Activated naive CD4-positive, alpha-beta T cell treated with Interleukin-2 at 50 U/mL for 16 hours (primary cell): ENCODE measurements at places on chromosomes 13 and 19.

DNA sequence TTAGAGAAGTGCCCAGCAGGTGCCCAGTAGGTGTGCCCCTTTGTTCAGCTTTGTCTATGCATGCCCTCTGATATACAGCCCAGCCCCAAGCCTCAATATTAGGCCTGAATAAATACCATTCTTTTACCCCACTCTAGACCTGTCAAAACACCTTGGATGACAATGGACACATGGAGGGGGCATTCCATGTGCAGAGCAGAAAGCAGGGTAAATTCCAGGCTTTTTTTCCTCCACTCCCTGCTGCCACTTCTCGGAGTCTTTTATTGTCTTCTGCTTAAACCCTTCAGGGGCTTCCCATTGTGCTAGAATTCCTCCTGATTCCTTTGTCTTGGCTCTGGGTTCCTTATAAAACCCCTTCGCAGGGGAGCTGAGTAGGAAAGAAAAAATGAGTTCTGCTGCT is 5.8 kb upstream of the FRY start:
- DNase-seq = no peak

DNA sequence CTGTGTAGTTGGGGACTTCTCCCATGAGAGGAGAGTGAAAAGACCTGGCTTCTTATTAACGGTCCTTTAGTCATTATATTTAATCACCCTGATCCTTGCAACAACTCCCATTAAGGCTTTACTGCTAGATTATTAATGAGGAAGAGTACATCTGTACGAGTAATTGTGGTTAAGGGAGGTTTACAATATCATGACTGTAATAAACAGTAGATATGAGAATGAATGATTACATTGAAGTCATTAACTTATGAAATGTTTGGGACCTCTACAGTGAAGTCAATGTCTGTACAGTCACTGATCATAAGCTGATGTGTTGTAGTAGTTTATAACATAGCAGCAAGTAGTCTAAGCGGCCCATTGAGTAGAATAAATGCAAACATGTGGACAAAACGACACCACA is 24.7 kb downstream of the FGF9 start:
- no peak for DNase-seq

GRCh38 chr13:30905932-30906383 is at the start of gene MEDAG:
Gene MEDAG, plus strand, starts transcription at chr13:30906271. Its CDS starts 245 bp downstream, at chr13:30906516.
- no peak for DNase-seq

DNA sequence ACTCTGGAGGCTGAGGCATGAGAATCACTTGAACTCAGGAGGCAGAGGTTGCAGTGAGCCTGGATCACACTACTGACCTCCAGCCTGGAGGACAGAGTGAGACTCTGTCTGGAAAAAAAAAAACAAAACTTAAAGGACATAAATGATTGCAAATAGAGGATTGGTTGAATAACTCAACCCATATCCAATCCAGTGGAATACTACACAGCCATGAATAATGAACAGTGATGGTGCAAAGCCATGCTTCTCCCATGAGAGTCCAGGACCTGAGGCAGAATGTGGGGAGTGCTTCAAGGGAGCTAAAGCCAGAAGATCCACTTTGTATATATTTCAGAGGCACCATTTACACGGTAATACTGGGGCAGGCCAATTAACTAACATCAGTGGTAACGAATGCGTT is 2.2 kb upstream of the CEACAM18 start:
- no peak for DNase-seq

DNA sequence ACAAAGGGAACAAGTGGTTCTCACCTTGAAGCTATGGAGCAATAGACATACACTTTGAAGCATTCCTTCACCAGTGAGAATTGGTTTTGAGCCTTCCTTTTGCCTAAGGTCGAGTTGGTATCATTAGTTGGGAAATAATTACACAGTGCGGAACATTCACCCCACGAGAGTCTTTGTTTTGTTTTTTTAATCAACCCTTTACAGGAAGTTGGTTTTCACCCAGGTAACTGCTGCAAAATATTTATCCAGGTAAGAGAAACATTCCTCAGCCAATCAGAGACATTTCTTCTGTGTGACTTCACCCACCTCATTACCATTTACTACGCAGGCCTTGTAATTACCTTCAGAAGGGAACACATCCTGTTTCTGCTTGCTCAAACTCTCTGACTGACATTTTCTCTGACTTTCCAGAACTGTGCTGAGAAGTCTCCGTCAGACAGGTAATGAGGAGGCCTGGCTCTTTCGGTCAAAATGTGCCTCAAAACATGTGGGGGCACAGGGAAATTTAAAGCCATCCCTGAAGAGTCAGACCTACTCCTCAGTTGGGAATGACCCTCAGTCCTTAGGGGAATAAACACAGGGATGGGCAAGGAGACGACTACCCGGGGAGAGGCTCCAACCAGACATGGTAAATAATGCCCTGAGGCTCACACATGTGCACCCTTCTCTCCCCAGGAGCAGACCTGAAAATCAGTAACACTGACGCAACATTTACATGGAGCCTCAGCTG is 22.7 kb upstream of the SERP2 start:
- no peak for DNase-seq

DNA sequence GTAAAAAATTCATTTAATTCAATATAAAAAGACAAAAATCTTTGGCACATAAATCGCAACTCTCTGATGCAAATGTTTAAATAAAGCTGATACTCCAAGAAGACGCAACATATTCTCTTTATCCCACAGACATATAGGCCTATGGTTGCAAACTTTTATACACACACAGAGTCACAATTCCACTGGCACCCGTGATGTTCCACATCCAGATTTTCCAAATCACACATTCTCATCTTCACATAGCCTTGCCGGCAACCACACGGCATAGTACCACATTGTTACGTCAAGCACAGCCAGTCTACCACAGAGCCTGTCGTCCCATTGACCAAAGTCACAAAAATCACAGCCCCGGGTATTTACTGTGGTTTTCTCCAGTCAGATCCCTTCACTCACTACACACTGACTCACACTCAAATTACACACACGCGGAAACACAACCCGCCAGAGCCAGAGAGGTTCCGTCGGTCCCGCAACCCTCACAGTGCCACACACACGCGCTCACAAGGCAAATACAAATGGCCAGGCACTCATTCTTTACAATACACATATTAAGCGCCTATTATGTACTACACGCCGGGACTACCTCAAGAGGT is 546 bp upstream of the ZNF546 start:
- peak; percentile 51 for DNase-seq

DNA sequence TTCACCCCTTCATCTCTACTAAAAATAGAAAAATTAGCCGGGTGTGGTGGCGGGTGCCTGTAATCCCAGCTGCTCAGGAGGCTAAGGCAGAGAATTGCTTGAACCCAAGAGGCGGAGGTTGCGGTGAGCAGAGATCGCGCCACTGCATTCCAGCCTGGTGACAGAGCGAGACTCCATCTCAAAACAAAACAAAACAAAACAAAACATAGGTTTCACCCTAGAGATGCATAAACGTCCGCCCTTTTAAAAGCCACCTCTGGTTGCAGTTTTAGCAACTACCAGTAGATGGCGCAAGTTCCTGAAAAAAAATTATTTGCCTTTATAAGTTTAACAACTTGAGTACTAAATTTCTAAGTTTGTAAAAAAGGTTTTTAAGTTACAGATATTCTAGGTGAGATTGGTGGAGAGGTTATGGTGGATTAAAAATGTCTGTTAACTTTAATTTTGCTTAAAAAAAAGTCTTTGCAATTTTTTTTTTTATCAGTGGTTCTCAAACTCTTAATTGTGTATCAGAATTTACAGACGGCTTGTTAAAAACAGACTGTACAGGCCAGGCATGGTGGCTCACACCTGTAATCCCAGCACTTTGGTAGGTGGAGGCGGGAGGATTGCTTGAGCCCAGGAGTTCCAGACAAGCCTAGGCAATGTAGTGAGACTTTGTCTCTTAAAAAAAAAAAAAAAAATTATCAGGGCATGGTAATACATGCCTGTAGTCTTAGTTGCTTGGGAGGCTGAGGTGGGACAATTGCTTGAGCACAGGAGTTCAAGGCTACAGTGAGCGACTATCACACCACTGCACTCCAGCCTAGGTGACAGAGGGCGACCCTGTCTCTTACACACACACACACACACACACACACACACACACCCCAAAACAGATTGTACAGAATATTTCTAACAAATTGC is 42.1 kb downstream of the NAA16 start:
- DNase-seq = peak; percentile 40

DNA sequence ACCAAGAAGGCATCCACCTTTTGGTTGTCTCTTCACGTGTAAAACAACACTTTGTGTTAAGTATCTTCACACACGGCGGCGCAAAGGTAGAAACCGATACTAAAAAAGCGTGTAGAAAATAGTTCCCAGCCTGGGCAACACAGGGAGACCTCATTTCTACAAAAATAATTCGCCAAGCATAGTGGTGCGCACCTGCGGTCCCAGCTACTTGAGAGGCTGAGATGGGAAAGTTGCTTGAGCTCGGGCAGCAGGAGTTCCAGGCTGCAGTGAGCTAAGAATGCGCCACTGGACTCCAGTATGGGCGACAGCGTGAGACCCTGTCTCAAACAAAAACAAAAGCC is 573 bp upstream of the ERCC5 start:
- no peak for DNase-seq

DNA sequence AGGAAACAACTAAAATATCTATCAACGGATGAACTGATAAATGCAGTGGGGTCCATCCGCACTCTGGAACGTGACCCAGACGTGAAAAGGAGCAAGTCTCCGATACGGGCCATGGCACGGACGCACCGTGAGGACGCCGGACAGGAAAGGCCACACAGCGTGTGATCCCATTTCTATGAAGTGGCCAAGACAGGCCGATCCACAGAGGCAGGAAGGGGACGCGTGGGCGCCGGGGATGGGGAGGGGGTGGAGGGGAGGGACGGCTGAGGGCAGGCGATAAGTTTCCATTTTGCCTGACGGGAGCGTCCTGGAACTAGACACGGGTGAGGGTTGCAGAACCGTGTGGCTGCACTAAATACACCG is 13.8 kb downstream of the SHC2 start:
- DNase-seq = no peak

DNA sequence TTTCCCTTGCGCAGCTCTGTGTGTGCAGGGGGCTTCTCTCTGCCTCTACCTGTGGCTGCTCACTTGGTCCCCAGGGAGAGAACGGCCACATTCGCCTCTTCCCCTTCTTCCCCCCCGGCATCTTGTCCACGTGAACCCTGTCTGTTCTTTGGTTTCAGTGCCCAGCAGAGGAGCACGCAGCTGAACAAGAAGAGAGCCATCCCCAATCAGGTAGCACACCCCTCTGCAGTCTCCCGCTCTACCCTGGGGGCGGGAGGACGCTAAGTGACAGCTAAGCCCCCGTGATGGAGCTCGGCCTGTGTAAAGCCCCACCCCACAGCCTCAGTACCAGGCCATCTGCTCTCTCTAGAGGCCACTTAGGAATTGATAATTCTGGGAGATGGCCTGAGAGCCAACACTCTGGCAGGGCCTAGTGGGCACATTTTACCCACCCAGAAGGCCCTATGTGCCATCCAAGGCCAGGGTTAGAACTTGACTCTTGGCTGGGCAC is 30.2 kb downstream of the TMED1 start:
- no peak for DNase-seq

- no peak for DNase-seq
Observed at GRCh38 chr19:3880471-3881271, at the start of gene ATCAY. Gene ATCAY, plus strand, starts transcription at chr19:3880685. Its CDS starts 5,083 bp downstream, at chr19:3885768.

GRCh38 chr13:41654796-41655195 is 197.4 kb downstream of the RGCC start:
- DNase-seq = no peak

DNA sequence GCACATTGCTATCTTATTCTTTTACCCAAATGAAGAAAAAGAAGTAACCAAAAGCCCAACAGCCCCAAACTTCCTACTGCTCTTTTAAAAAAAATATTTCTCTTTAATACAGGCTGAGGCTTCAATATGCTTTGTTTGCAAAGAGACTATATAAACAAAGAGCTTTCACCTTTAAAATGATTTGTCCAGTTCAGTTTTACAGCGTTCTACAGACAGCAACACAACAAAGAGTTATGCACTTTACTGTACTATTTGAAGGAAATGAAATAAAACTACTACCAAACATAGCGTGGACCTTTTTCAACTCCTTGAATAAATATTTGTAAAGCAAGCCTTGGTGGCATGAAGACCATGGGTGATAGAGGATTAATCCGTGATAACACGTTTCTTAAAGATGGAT is 151.2 kb downstream of the FGF9 start:
- no peak for DNase-seq

DNA sequence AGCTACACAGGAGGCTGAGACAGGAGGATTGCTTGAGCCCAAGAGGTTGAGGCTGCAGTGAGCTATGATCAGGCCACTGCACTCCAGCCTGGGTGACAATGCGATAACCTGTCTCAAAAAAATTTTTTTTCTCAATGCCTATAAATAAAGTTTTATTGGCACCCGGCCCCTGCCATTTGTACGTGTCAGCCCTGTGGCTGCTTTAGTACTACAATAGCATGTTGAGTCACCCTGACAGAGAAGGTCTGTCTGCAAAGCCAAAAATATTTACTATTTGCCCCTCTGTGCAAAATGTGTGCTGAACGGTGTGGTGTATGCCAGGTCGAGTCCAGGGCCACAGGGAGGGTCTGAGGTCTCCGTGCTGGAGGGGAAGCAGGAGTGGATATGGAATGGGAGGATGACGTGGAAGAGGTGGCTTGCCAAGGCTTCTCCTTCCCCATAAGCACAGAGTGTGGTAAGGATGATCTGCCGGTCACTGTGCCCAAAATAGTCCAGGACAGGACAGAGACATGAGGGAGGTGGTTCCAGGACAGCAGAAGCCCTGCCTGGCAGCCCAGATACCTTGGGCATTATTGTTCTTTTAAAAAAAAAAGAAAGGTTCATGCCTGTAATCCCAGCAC is 10.0 kb downstream of the NMRK2 start:
- no peak for DNase-seq

GRCh38 chr13:113144255-113144629 is 14.2 kb upstream of the PROZ start:
- no peak for DNase-seq

DNA sequence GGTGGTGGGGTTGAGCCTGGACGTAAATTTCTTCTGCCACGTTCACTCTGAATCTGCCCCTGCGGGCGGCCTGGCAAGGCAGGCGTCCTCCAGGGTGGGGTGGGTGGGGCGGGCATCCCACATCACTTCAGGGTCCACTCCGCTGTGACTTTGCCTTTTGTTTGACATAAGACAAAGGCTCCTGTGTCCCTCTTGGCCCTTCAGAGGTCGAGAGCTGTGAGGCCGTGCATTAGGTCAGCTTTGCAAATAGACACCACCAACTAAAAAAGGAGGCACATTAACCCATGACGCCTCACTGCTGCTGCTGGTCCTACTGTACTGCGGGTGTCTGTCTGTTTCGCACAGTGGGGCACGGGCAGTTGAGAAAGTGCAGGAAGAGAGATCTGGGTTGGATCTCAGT is 10.5 kb upstream of the ZNF536 start:
- DNase-seq = no peak

GRCh38 chr19:44142059-44142433 is 692 bp downstream of the ZNF234 start:
- peak; percentile 2 for DNase-seq

GRCh38 chr19:56066152-56067023 is 54.7 kb downstream of the ZNF787 start:
- DNase-seq = peak; percentile 67

- DNase-seq = no peak
Observed at GRCh38 chr19:55777528-55777927, 8.6 kb downstream of the RFPL4AL1 start.
